Activated naive CD8-positive, alpha-beta T cell treated with anti-CD3 and anti-CD28 coated beads, Interleukin-2, amount 50 U/mL, for 24 hours (primary cell): ENCODE measurements at places on chromosomes 12 and 14.

GRCh38 chr12:81639196-81639595 lies 120.0 kb downstream of the PPFIA2 start:
- no peak for DNase-seq

DNA sequence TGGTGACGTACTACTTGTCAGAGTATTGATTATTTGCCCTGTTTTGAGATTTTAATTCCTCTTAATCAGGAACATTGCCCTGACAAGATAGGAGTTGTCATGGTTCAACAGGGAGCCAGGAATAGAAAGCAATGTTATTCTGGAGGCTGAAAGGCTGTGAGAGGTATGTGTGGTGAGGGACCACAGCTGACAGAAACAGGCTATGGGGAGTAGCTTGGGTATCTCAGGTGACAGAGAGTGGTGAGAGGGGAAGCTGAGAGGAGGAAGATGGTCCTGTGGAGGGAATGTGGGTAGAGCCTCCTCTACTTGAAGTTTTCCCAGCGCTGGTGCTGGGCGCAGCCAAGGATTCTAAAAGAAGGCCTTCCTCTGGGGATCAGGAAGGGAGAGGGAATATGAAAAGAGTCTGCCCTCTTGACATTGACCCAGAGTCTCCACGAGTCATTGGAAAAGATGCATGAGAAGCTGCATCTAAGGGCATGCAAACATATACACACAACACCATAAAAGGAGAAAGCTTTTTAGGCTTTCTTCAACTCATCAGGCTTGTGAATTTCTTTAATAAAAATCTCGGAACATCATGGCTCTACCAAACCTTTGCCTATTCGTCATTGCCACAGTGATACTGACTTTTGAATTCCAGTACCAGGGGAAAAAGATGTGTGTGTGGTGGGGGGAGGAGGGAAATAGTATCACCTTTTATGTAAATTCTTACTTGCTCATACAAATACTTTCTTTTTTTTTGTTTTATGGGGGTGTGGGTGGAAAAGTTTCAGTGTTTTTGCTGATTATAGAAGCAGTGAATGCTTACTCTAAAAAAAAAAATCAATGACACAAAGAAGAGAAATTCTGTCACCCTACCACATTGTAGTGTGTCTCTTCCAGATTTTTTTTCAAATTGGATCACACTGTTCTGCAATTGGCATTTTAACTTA lies 39.9 kb upstream of the DHRS7 start:
- DNase-seq, result no peak

DNA sequence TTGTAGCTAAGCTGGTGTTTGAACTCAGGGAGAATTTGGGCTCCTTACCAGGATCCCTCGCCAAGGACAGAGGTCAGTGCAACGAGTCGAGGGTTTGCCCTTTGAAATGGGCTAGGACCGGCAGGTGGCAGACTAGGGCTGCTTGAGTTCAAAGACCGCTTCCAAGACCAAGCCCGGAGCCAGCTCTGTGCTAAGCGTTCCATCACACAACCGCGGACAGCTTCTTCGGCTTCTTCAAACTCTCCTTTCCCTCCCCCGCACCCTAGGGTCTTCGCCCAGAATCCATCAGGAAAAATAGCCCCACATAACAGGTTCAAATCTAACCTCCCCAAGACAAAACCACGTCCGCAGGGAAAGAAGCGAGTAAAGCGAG lies 705 bp upstream of the FLVCR2 start:
- peak; percentile 79 for DNase-seq

DNA sequence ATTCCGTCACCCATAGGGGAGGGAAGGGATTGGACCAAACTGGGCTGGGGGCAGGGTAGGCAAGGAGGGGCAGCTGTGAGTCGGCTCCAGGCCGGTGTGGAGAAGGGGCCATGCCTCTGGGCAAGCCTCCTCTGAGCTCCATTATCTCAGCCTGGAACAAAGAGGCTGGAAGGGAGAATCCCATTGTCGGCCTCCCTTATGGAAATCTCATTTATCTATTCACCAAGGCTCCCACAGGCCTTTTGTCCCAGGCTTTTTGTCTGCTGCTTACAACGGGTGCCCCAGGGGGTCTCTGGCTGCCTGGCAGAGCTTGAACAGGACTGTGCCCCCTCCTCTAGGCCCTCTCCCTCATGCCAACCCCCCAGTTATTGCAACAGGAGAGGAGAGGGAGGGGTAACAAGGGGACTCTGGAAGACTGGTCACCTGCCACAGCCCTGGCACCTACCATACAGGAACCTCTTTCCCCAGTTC lies 19.5 kb downstream of the FIGNL2 start:
- no peak for DNase-seq

- peak; percentile 74 for DNase-seq
These were observed 4.9 kb upstream of the MTA1 start for GRCh38 chr14:105414456-105415371.

- DNase-seq, result peak; percentile 48
These were observed 13.9 kb upstream of the NR4A1 start for GRCh38 chr12:52037248-52037861.

DNA sequence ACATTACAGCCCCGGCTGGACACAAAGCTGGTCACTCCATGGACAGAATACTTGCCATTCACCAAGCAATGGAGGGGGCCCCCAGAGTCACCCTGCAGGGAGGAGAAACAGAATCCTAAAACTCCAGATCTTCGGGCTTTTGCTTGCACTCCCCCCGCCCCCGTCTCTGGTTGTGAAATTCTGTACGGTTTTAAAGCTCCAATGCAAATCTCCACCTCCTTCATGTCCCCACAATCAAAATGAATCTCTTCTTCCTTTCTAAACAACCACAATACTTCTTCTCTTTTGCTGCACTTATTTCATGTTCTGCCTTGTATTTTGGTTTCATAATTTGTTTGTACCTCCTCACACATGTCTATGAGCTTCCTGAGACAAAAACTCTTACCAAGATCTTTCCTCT lies 5.8 kb upstream of the BIN2 start:
- DNase-seq, result no peak

DNA sequence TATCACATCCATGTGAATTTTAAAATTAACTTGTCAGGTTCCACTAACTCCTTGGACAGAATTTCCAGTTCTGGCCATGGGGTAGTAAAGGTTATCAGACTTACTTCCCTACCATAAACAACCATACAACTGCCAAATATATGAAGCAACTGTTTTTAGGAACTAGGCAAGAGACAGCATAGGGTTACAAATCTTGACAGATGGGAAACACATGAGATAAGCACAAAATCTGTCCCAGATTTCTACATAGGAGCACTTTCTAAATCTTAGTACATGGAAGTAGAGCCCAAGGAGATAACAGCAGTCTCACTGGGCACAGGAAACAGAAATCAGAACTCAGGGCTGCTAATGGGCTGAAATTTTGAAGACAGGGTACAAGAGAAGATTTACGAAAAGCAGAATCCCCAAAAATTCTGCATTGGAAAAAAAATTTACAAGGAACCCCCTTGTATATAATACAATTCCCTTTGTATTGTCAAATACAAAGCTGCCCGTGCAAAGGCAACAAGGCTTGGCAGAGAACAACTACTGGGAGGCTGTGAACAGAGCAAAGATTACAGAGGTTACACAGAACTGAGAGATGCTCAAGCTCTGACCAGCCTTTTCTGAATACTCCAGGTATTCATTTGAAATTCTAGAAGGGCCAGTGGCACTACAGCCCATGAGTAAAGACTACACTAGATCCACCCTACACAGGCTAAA lies 43.2 kb downstream of the GALNT4 start:
- DNase-seq, result no peak

GRCh38 chr12:22702690-22703089 lies 77.7 kb downstream of the ETNK1 start:
- no peak for DNase-seq

DNA sequence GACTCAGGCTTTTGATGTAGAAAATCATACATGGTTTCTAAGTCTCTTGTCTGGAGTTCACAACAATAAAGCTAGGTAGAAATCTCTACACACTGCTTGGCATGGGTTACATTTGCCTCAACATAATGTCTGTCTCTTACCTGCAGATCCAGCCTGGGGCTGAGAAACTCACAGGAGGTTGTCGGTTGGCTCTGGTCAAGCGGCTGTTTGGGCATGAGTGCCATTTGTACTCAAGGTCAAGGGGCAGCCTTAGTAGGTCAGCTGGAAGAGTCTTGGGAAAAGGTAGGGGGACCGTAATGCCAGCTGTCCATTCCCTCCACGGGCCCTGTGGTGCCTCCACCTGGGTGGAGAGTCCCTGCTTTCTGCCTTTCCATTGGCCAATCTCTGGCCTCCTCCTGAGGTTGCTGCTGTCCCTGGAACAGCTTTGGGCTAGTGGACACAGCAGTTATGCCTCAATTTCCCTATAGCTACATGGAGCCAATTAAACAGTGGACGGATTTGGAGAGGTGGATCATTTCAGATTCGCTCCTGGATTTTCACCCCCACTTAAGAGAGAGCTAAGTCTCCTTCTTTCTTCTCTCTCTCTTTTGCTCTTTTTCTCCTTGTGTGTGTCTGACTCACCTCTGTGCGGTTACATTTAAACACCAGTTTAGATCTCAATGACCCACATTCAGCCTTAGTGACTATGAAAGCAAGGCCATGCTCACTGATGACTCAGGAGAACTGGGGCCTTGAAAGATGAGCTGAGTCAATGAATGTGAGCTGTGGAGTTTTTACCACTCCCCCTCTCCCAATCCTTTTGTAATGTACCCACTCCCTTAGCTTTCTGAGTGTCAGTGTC lies 132.8 kb upstream of the HIF1A start:
- no peak for DNase-seq

DNA sequence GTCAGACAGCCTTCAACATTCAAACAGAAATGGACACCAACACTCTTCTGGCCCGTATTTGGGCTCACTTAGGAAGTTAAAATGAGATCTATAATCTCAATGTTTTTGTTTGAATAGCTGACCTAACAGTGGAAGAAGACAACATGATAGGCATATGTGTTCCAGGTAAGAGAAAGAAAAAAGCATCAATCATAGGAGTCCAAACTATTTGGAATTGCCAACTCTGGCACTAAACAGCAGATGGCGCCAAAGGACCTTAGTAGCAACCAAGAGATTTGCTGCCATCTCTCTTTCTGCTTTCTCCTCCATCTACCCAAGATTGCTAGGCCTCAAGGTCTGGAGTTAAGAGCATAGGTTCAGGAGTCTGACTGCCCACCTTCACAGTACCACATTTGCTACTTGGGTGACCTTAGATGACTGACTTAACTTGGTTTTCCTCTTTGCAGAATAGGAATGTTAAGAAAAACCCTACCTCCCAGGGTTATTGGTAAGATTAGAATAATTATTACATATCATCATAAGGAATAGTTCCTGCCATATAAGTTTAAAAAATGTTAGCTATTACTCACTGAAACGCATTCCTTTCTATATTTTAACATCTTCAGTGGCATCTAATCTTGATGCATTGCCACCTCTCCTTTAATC lies 30.2 kb downstream of the PEX5 start:
- peak; percentile 68 for DNase-seq

DNA sequence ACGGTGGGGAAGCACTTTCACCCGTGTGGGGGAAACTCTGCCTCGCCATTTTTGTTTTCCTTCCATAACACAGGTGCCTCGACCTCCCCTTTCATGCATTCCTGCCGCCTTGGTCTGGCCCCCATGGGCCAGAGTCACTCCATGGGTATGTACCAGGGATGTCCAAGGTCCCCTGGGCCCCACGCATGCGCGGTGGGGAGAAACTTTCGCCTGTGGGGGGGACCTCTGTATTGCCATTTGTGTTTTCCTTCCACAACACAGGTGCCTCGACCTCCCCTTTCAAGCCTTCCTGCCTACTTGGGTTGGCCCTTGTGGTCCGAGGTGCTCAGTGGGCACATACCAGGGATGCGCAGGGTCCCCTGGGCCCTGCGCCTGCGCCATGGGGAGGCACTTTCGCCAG lies 345.8 kb downstream of the ALG10 start:
- no peak for DNase-seq

GRCh38 chr14:51880835-51881580 lies 20.6 kb downstream of the GNG2 start:
- no peak for DNase-seq

GRCh38 chr14:44767646-44768173 lies 194.0 kb downstream of the KLHL28 start:
- DNase-seq, result no peak

DNA sequence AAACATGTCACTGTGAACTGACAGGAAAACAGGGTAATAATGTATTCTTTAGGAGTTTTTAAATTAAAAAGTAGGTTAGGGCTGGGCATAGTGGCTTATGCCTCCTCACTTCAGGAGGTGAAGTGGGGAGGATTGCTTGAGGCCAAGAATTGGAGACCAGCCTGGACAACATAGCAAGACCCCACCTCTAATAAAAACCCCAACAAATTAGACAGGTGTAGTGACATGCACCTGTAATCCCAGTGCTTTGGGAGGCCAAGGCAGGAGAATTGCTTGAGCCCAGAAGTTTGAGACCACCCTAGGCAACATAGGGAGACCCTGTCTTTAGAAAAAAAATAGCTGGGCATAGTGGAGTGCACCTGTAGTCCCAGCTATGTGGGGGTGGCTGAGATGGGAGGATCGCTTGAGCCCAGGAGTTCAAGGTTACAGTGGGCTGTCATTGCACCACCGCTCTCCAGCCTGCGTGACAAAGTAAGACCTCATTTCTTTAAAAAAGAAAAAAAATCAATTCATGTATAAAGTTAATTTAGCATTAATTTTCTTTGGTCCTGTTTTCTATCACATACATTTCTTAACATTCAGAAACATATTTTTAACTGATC lies 20.4 kb downstream of the FBXO34 start:
- no peak for DNase-seq

- DNase-seq, result no peak
These were observed 8.8 kb downstream of the USP15 start for GRCh38 chr12:62268956-62269355.

- no peak for DNase-seq
These were observed 53.8 kb downstream of the TESC start for GRCh38 chr12:117045160-117046010.

DNA sequence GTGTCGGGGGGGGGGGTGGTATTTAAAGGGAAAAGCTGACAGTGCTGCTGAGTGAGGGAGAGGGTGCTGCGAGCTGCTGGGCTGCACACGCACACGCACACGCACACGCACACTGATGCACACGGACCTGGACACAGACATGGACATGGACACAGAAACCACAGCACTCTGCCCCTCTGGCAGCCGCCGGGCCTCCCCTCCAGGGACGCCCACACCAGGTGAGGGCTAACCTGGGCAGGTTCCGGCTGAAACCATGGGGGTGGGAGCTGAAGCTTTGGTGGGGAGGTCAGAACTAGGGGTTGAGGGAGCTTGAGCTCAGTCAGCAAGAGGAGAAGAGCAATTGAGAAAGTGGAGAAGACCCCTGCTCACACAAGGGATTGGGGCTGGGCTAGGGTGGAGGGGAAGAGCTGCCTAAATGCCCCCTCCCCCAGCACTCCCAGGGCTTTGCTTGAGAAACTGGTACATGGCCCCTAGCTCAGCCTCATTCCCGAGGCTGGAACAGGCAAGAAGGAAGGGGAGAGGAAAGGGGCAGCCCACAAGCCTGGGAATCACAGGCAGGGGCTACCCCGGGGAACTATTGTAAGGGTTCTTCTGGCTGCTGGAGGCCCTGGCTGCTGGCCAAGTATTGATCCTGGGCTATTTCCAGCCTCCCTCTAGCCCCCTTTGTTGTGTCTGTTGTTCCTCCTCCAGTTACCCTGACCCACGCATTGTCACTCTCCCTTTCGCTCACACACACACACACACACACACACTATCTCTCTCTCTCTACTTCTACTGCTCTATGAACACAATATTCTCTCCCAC lies at the start of gene REM2:
Gene REM2 (plus strand): TSS at position 50 of the 804 bp plus-strand sequence. CDS start 66 bp downstream, at position 116.
- no peak for DNase-seq
